ENCODE measurements at places on chromosomes 1 and 21. TPM values are rescaled to one million over a fixed set of nuclear protein-coding genes. Genes with fewer than 3 reads are reported as not detected.

KIF2C gene
- total RNA-seq, result 53.3 TPM

FCER1G gene
- total RNA-seq, result not detected

FDPS gene
- total RNA-seq, result 1,079 TPM

TCHH gene
- not detected for total RNA-seq

JAK1 gene
- total RNA-seq, result 97.7 TPM

CRP gene
- not detected for total RNA-seq

CELA2B gene
- not detected for total RNA-seq

C1QC gene
- total RNA-seq, result not detected

TRIM58 gene
- total RNA-seq, result 0.29 TPM

Measured in myometrial cell (primary cell).